ENCODE measurements at places on chromosomes 2 and 18.

DNA sequence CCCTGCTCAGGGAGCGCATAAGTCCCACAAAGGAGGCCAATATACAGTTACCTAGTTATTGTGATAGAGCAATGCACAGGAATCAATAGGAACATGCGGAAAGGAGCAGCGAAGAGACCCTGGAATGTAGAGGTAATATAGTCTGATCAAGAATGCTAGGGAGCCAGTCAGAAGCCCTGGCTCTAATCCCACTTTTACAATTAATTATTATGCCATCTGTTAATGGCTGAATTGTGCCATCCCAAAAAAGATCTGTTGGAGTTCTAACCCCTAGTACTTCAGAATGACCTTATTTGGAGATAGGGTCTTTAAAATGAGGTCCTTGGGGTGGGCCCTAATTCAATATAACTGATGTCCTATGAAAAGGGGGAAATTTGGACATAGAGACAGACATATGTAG lies 7.7 kb upstream of the SPATS2L start:
- no peak for DNase-seq

- no peak for DNase-seq
Measured at GRCh38 chr18:48929212-48929612, 21.6 kb downstream of the SMAD7 start.

DNA sequence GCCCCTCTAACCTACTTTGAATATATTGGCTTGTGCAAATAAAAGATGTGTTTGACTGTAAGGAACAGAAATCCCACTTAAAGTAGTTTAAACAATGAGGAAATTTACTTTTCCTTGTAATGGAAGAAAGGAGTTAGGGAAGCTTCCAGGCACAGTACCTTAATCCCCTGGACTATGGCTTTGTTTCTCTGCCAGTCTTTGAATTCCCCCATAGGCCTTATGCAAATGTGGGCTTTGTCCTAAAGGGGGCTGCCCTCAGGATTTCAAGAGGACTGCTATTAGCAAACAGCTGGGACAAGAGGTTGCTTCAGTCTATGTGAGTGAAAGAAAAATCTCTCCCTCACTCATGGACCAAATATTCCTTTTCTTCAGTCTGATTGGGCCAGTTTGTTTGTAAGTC lies 255.1 kb upstream of the THSD7B start:
- DNase-seq = no peak

GRCh38 chr2:8306530-8307351 lies 375.1 kb upstream of the ID2 start:
- peak; percentile 60 for DNase-seq

DNA sequence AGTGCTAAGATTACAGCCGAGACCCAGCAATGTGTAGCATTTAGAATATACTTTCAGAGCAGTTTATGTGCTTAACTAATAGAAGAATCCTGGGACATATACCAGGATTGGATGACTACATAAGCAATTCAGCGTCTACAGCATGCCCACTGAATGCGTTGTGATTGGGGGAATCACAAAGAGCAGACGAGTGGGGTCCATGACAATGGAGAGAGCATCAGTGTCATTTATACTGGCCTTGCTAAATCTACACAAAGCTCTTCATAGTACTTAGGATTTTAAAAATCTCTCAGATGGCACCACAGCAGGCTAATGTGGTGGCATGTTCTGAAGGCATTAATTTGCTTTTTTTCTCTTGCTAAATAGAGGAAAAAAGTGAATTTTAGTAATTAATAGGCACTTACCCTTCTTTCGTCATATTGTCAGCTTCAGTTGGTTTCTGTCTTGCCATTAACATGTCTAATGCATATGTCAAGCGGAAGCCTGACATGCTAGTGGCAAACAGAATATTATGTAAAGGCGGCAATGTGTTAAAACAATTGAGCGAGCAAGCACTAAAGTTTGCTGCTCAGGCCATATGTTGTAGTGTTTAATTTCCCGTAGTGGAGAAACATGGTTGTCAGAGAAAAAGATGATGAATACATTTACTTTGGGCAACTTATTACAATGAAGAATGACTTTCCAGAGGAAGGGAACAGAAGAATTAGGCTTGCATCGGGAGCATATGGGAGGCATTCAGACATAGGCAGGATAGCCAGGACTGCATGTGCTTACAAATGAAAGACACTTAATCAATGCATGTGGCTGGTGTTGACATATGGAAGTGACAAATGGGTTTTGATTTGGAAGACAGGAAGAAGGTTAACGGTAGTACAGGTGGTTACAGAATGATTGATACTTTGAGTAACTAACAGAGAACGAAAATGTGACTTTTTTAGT lies 145.2 kb downstream of the ICOS start:
- no peak for DNase-seq

DNA sequence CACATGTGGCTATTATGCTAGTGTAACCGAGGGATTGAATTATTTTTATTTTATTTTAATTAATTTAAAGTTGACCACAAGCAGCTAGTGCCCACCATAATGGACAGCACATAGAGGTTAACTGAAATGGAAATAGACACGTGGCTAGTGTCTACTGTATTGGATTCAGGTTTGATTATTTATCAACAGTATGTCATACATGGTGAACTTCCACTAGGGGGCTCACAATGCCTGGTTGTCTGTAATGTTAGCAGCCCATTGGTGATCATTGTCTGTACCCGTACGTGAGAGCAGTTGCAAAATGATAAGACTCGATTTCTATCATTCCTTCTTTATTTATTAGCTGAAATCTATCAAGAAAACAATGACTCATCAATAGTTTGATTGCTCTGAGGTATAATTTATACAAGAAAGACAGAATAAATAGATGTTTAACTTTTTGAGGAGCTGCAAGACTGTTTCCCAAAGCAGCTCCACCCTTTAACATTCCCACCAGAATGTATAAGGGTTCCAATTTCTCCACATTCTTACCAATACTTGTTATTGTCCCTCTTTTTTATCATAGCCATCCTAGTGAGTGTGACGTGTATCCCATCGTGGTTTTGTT lies 76.5 kb downstream of the CYBRD1 start:
- peak; percentile 78 for DNase-seq

DNA sequence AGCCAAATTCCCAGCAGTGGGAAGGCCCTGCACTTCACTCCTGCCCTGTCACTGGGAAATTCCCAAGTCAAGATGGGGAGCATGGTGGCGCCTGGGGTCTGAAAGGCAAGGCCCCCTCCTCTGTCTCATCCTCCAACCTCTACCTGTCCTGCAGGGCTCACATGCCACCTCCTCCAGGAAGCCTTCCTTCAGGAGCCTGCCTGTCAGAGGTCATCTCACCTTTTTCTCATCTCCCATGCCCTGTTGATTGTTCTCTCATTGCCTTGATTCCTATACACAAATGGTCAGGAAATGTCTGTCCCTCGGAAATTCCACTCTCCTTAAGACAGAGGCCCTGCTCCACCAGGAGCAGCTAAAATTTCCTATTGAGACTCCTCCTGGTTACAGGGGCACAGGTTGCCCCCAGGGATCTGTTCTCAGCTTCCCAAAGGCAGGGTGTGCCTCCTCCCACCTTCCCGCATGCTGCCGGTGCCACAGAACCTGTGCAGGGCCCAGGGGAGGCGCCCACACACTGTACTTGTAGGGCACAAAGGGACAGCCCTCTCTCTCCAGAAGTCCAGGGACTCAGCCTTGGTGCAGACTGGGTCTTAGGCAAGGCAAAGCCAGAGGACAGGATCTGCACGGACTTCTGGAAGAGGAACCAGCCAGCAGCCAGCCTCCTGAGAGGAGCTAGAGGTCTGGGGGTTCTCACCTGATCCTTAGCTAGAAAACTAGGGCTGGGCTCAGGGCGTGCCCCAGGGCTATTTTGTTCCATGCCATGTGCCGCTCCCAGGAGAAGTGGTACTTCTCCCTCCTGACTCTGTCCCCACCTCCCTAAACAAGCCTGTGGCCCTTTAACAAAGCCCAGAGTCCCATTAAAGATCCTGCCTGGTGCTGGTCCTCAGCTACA lies 12.9 kb downstream of the HES6 start:
- no peak for DNase-seq

- no peak for DNase-seq
Measured at GRCh38 chr2:189252991-189253675, 73.6 kb upstream of the COL5A2 start.

DNA sequence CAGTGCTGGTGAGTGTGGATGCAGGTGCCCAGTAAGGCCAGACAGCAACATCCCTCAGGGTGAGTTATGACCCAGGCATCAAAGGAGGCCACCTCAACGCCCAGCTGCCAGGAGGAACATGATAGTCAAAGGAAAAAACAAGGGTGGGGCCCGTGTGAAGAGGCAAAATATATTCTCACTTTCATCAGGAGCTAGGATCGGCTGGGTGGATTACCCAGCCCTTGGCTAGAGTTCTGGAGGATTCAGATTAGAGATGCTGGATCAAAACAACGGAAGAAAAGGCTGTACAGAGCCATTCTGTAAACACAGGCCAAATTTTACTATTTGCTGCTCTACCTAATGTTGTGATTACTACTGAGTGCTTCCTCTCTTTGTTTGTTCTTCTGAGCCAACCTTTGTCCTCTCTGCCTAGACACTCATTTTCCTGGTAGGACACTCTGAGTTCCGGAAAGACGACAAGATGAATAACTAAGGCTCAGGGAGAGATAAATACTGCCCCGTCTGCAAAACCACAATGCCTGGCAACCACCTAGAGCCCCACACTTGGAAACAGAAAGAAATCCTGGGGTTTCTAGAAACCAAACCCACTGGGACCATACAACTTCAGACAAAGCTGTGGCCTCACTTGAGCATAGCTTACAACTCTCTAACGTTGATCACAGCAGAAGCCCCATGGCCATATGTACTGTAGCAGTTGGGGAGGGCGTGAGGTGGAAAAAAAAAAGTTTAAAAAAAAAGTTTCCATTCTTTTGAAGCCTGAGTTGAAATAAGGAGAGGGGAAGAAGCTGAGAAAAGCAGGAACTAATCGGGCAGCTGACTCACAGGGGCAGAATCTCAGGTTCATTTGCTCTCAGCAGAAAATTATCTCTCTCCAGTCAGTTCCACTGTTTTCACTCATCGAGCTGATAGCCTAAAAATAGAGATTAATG lies 17.8 kb upstream of the PMAIP1 start:
- DNase-seq = peak; percentile 57

DNA sequence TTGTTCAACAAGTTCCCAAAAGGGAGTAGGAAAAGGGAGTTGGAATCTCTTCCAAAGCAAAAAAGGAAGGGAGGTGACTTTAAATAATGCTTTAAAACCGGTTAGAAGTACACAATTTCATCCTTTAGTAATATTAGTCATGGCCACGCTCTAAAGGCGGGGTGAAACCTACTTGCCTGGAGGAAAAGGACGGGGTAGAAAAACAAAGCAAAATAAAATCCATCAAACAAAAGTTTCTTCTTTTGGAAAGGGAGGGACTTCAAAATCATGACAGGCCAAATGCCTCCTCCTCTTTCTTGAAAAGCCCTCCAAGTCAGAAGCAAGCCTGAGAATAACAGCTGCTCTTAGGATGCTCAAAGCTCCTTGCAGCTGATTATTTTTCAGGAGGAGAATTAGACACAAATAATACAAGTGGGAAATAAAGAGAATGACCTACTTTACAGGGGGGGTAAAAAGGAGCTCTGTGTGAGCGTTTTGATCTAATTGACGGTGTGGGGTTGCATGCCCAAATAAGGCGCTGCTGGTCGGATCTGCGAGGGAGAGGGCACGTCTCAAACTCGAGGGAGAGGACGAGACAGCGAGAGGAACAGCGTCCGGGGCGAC lies 1.8 kb upstream of the NPAS2 start:
- DNase-seq = no peak

DNA sequence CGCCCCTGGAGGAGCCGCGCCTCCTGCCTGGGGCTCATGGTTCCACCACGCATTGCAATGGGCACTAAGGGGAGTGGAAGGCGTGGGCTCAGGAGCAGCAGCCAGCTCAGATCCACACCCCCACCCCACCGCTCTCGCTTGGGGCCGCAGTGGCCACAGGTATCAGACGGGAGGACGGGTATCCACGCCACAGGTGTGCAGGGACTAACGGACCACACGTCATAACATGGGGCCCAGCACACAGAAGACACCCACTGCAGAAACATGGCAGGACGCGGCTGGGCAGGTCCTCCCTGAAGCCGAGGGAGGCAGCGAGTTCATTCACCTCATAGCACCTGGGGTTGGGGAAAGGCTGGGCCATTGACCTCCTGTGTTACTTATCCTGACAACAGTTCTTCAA lies 13.0 kb downstream of the HDAC4 start:
- no peak for DNase-seq

- no peak for DNase-seq
Measured at GRCh38 chr2:167135706-167136105, 247.4 kb downstream of the XIRP2 start.

- peak; percentile 31 for DNase-seq
Measured at GRCh38 chr2:138846216-138846821, 66.1 kb upstream of the NXPH2 start.

- DNase-seq = no peak
Measured at GRCh38 chr2:46547223-46548102, 68.1 kb downstream of the TMEM247 start.

- no peak for DNase-seq
Measured at GRCh38 chr2:12935796-12936195, 219.1 kb downstream of the TRIB2 start.

DNA sequence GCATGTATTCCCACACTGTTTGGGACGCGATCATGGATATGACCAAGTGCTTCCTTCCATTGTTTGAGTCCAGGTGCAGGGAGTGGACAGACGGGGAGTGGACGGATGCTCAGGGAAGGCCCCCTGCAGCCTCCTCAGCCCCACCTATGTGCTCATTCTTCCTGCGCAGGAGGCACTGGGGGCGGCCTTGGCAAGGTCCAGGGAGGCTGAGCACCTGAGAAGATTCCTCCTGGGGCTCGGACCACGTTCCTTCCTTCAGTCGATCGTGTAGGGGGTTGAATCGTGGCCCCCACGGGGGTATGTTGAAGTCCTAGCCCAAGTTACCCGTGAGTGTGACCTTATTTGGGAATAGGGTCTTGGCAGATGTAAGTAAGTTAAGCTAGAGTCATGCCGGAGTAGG lies 60.4 kb downstream of the ASB1 start:
- DNase-seq = no peak

DNA sequence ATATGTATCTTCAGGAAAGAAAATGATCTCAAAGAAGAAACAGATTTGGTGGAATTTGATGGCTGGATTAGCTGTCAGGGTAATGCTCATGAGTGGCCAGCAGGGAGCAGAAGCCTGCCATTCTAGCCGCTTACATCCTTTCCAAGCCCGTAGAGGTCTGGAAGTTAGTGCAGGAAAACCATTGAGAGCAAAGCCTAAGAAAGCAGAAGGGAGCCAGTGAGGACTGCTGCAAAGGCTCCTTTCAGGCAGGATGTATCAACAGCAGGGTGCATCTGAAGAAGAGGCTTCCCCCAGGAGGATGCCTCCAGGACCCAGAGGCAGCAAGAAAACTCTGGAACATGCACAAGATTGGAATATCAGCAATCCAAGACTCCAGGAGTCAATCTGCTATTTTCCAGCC lies 22.9 kb upstream of the LBH start:
- DNase-seq = peak; percentile 68

GRCh38 chr2:139217641-139218040 lies 437.5 kb upstream of the NXPH2 start:
- DNase-seq = no peak

- DNase-seq = no peak
Measured at GRCh38 chr2:71575966-71576365, 122.6 kb downstream of the DYSF start.

GRCh38 chr18:78459668-78460067 lies 520.0 kb upstream of the SALL3 start:
- DNase-seq = no peak

- DNase-seq = no peak
Measured at GRCh38 chr18:78722386-78722785, 257.2 kb upstream of the SALL3 start.

GRCh38 chr2:16313235-16313975 lies 352.2 kb downstream of the CYRIA start:
- DNase-seq = no peak

GRCh38 chr2:233706720-233707119 lies 6.0 kb upstream of the UGT1A5 start:
- DNase-seq = no peak
